ENCODE measurements at places on chromosomes 16 and 17.

DNA sequence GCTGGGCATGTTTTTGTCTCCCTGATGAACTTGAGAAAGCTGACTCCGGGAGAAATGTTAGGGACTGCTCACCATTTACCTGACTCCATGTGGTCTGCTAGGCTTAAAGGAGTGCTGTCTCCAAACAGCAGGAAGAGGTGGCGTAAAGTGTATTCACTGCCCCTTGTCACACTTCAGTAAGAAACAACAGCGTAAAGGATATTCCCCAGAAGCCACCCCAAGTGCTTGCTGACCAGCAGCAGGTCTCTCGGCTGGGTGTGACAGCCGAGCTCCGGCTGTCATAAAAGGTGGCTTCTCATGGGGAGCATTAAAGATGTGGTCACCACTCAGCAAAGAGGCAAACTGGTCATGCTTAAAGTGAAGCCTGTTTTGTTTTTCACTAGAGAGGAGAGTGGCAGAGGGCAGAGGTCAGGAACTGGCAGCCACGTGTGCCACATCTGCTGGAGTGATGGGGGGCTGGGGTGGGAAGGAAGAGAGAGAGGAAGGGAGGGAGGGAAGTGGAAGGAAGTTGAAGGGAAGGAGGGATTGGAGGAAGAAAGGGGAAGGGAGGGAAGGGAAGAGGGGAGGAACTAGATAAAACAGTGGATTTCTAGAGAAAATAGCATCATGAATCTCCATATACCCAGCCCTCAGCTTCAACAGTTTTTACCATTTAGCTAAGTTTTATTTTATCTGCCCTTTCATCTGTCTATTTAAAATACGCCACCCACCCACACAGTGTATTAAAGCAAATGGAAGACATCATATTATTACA is 119.3 kb downstream of the CLEC16A start:
- no peak for DNase-seq

GRCh38 chr16:55469821-55470532 is 9.0 kb upstream of the MMP2 start:
- no peak for DNase-seq

DNA sequence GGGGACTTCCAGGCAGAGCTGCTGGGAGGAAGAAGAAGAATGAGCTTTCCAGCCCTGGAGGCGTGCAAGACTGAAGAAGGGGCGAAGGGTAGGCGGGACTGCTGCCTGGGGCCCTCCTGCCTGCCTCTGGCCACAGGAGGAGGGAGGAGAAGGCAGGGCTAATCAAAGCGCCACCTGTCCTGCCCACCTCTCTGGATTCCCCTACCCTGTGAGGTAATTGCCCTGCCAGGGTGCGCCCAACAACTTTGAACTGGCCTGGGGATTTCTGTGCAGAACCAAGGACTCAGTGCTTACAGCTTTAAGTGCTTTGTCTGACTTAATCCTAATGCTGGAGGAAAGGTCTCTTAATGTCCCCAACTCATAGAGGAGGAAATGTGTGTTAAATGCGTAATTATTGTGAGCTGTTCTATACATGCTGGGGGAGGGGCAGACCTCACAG is at the start of gene NOXO1:
TSS of gene NOXO1 (minus strand) at position 72 of the 439 bp plus-strand sequence. CDS start 290 bp downstream, outside the sequence.
- DNase-seq: no peak

DNA sequence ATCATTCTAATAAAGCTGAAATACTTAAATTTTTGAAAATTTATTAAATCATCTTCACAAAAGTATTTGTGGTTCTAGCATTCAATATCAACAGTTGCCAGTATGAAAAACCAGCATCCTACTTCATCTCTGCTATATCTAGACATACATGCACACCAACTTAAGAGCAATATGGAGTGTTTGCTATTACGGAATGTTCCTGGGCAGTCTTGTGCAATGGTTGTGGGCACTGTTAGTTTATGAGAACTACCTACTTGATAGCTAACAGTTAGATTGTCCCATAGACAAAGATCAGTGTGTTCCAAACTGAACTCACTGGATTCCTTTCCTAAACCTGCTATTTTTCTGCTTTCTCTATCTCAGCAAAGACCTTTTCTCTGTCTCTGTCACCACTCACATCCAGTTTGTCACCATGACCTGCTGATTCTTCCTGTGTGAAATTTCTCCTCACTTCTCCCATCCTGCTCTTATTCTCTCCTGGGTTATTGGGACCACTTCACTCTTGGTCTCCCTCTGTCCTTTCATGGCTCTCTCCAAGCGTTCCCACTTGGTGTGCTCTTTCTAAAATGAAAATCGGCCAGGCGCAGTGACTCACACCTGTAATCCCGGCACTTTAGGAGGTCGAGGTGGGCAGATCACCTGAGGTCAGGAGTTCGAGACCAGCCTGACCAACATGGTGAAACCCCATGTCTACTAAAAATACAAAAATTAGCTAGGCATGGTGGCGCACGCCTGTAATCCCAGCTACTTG is 27.7 kb downstream of the CNTROB start:
- no peak for DNase-seq

DNA sequence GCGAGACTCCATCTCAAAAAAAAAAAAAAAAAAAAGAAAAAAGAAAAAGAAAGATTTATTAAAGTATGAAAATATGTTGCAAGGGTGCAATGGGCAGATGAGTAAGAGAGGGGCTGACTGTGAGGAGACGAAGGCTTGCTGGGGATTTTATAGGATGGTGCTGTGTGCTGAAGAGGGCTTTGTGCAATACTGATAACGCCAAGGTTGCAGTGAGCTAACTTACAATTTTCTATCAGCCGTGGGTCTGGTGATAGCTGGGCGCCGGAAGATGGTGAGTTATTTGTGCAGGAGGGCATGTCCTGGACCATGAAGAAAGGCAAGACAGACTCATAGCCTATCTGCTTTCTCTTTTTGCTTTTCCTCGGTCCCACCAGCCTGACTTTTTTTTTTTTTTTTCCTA is 281.1 kb downstream of the MAP2K6 start:
- DNase-seq: no peak

GRCh38 chr17:64209983-64210382 is 53.1 kb downstream of the TEX2 start:
- DNase-seq: no peak

DNA sequence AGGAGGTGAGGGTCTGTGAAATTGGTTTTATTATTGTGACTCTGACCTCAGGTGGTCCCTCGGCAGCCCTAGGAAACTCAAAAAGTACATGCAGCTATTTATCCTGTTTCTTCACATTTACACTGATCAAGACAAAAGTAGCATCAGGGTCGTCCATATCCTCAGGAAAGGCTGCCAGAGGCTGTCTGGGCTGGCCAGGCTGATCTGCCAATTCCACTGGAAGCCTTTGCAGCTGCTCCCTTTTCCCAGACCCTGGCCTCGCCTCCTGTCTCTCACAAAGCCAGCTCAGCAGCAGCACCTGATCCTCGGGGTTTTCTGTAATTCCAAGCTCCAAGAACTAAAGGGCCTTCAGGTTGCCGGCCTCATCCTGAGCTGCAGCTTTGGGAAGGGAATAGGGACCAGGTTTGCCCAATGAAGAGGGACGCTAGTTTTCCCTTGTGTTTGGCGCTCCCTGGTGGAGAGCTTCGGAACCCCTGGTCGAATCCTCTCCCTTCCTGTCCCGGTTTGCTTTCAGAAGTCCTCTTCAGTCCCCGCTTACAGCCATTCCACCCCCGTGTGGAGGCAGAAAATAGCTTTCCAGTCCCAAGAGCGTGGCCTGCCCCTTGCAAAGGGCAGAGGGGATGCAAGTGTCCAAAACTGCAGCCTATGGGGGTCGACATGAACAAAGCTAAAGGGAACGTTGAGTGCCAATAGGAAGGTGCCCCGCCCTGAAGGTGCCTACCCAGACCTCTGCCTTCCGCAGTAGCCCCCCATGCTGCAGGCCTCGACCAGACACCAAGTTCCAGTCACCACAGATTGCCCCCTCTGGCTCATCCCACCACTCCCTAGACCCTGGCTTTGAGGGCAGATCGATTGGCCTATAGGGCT is 13.4 kb downstream of the MFSD6L start:
- no peak for DNase-seq

DNA sequence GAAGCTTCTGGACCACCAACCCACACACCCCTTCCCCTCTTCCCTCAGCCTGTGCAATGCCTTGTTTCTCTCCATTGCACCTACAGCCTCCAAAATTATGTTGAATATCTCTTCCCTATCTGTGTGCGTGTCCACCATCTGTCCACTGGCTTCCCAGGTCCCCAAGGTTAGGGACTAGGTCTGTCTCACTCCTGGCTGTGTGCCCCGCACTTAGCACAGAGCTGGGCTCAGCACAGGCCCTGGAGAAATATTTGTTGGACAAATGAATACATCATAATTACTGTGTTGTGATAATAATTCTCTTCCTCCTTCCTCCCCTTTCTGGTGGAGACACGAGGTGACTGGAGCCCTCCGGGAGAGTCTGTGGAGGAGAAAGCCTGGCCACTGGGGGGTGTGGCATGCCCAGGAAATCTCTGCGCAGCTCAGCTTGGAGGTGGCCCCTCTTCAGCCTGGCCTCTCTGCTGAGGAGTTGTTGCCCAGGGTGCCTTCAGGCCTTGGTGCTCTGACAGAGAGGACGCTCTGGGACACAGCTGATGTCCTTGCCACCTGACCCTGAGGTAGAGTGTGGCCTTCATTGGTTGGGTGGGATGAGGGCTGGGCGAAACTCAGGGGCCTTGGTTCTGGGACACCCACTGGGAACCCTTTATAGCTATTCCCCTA is 3.3 kb upstream of the BRD7 start:
- DNase-seq: no peak

DNA sequence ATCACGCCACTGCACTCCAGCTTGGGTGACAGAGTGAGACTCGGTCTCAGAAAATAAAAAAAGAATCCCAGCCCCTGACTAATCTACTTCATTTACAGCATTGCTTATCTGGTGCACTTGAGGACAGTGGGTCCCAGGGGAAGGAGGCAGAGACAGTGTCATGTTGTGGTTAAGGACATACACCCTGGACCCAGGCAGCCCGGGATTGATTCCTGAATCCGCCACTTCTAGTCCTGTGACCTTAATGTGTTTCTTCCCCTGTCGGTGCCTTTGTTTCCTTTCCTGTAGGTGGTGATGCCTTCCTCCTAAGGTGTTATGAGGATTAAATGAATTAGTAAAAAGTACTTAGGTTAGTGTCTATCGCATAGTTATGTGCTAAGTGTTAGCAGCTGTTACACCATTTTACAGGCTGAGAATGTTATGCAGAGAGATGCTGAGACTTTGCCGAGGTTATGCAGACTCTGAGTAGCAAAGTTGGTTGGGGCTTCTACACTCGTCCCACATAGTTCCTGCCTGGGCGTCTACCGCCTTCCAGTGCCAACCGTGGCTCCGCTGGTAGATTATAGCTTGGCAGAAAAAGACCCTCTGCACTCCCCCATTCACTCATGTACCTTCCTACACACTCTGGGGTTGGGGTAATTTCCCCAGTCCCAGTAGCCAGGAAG is 74.8 kb downstream of the RAB11FIP4 start:
- DNase-seq: no peak

GRCh38 chr16:17386229-17386628 is 84.5 kb downstream of the XYLT1 start:
- DNase-seq: no peak

GRCh38 chr16:27285676-27286196 is 17.2 kb upstream of the NSMCE1 start:
- no peak for DNase-seq

DNA sequence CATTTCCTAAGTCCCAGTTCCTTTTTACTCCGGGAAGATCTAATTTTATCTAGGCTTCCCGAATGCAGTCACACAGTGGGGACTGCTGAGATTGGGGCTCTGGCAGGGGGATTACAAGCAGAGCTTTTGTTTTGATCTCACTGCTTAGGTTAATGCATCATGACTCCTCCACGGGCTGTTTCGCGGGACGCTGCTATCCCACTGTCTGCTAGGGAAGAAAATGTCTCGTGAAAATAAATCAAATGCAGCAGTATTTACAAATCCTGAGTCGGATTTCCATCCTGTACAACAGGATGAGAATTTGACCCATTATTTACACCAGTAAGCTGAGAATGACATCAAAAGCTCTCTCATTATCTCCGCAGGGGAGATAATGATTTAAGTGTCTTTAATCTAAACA is 83.8 kb downstream of the CDH11 start:
- DNase-seq: no peak

- DNase-seq: no peak
These were observed 424 bp downstream of the YBX2 start for GRCh38 chr17:7293816-7294613.

- DNase-seq: no peak
These were observed 41.7 kb downstream of the PEMT start for GRCh38 chr17:17549732-17550366.

GRCh38 chr16:11784038-11784369 is 13.1 kb downstream of the ZC3H7A start:
- DNase-seq: no peak

GRCh38 chr17:78865682-78866390 is 25.2 kb upstream of the USP36 start:
- DNase-seq: no peak

GRCh38 chr17:78131172-78132083 is 857 bp downstream of the TMC8 start:
- no peak for DNase-seq

GRCh38 chr17:75843577-75844529 is at the start of gene UNC13D:
Gene UNC13D, minus strand, starts transcription at chr17:75844404. Its CDS starts 67 bp downstream, at chr17:75844337.
- no peak for DNase-seq

DNA sequence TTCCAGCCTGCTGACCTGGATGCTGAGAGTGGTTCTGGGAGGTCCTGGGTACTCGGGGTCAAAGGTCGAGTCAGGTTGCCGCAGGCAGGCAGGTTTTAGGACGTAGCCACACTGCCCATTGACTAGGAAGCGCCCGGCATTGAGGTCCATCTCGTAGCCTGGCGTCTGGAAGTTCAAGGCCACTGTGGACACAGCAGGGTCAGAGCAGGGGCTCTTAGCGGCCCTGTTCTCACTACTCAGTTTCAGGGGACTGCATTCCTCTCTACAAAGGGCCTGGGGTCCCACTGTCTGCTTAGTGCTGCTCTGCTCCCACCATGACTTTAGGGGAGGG is 18.9 kb downstream of the PLCD3 start:
- no peak for DNase-seq

DNA sequence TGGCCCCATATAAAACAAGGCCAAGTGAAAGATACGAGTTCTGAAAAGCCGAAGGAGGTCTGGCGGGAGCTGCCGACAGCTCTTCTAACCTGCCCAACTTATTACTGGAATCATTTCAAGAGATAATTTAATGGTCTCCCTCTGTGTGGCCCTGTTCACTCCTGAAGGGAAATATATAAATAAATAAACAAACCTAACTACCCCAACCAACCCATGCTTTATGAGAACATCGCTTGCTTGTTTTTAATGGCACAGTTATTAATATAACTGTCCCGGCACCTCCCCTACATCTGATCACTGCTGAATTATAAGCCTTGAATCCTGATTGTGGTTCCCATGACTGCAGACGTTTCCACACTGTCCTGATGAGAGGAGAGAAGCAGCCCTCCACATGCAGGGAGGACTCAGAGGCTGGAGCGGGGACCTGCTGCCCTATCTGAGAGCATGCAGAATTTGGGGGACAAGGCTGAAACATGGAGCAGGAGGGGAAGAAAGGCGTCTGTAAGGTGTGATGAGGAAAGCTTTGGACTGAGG is 22.2 kb downstream of the CDK5RAP3 start:
- DNase-seq: no peak

- DNase-seq: no peak
These were observed 144.0 kb downstream of the MYO1D start for GRCh38 chr17:32732900-32733299.

- no peak for DNase-seq
These were observed 4.1 kb upstream of the SALL1 start for GRCh38 chr16:51155199-51155607.

All from GM12878 (cell line).